ENCODE measurements at places on chromosomes 6 and 20.

DNA sequence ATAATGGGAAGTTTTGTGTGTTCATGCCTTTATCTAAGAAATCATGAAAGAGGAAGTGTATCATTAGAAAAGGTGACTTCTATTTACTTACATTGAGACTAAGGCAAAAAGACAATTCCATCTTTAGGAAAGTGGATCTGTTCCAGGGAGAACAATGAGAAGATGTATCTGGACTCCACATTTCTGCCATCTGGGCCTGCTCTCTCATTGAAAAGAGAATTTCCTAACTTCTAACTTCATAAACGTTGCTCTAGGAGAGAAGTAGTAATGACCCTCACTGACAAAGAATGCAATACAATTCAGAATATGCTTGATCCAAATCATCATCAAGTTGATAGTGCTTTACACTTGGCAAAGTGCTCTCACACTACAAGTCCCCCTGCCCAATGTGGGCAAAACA, 294.2 kb downstream of the OGFRL1 start:
- no peak for DNase-seq

DNA sequence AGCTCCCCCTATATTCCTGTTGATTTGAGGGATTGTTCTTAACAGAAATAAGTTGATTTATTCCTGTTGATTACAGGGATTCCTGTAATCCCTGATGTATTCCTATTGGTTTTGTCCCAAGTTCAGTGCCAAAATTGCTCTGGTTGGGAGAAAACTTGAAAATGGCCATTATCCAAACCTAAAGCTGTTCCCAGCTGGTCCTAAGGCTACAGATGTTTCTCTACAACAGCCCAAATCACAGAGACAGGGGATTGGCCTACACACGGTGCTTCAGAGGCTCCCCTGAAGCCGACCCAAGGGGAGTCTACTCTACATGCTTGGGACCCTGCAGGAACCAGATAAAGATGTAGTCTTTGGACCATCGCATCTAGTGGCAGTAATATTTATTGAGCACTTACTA, 99.0 kb upstream of the AKAP12 start:
- no peak for DNase-seq

GRCh38 chr20:40491009-40491590, 197.9 kb downstream of the MAFB start:
- peak; percentile 44 for DNase-seq

DNA sequence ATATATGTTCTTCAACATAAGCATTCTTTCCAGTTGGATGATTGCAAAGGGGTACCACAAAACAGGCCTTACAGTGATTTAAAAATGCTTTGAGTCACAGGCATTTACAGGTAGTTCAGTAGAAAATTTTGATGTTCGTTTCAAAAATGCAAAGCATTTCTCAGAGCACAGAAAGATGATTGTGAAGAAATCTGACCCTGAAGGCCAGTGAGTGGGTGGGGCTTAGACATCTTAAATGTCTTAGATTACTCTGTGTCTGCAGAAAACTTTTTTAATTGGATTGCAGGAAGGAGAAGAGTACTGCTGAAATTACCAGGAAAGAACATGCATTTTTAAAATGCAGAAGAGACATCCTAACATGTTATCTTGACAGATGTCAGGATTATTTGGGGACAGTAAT, 268.3 kb downstream of the CDKAL1 start:
- no peak for DNase-seq

- no peak for DNase-seq
Observed at GRCh38 chr20:17782768-17783167, 83.0 kb downstream of the BANF2 start.

DNA sequence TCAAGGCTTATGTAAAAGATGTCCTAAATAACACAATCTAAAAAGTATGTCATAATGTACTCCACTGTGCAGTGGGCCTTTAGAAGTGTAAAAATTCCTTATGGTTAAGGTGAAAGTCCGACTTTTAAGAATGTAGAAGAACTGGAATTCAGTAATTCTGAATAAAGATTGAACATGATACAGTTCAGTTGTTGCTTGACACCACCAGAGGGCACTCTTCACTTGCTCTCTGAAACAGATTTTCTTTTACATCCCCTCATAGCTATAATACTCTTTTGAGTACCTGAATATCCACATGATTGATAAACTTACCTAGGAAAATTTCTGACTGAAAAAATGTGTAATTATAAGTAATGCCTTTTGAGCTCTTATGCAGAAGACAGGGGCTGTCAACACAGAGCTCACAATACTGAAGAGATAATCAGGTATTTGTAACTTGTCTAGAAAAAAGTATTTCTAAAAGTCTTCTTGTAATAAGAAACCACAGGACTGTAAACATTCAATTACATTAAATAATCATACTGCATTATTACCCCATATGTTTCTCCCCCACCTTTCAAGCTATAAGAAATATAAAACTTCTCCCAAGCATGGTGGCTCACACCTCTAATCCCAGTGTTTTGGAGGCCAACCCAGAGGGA, 92.1 kb downstream of the POPDC3 start:
- peak; percentile 72 for DNase-seq

DNA sequence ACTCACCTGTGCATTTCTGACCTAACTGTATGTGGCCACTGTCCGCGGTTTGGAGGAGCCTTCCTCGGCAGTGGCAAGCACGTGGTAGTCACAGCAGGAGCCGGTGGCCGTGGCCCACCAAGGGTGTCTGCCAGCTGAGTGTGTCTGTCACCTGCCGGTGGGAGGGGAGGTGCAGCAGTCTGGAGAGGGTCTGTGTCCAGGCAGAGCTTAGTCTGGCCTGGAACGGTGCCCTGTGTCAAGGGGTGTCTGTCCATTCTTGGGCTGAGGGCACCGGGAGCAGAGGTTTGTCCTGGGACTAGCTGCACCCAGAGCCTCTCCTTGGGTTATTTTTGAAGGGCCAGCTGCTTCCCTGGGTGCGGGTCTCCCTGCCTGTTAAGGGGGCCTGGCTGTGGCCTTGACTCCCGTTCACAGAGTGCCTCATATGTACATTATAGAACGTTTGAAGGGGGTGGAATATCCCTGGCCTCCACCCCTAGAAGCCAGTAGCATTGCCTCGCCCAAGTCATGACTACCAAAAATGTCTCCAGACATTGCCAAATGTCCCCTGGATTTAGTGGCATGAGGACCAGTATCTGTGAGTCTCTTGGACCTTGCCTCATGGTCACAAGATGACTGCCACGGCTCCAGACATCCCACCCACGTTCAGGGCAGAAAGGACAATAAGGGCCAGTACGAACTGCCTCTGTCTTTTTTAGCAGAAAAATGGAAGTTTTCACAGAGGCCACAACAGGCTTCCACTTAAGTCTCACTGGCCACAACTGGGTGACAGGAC, 5.2 kb downstream of the RBM38 start:
- DNase-seq, result no peak

DNA sequence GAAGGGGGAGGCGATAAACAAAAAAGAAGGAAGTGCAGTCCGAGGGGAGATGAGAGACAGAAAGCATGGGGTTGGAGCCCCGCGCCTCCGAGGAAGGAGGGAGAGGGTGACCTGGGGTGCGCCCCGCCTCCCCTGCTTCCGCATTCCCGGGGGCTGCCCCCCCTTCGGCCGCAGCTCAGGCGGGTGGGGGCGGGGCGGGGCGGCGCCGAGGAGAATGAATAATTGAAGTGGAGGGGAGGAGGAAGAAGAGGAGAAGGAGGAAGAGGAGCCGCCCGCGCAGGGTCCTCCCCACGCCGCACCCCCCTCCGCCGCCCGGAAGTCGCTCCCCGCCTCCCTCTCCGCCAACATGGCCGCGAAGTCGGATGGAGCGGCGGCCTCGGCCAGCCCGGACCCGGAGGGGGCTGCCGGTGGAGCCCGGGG, at the start of gene XKR7:
TSS of gene XKR7 (plus strand) at position 322 of the 420 bp plus-strand sequence. CDS start at position 347, 25 bp downstream.
- DNase-seq, result peak; percentile 34

- no peak for DNase-seq
Observed at GRCh38 chr6:122780114-122780513, 598 bp downstream of the FABP7 start.

DNA sequence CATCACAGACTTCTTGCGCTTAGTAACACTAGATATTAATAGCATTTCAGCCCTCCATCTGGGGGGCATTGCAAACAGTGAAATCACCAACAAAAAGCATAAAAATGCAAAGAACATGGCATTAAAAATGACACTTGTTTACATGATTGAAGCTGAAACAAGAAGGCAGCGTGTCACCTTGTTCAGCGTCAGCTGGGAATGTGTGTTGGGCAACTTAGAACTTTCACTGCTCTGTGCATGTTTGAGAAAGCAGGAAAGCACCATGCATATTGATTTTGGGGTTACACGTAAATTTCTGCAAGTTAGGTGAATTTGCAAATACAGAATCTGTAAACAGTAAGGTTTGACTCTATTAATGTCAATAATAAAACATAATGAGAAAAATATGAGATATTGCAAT, 162.9 kb downstream of the SOX4 start:
- no peak for DNase-seq

DNA sequence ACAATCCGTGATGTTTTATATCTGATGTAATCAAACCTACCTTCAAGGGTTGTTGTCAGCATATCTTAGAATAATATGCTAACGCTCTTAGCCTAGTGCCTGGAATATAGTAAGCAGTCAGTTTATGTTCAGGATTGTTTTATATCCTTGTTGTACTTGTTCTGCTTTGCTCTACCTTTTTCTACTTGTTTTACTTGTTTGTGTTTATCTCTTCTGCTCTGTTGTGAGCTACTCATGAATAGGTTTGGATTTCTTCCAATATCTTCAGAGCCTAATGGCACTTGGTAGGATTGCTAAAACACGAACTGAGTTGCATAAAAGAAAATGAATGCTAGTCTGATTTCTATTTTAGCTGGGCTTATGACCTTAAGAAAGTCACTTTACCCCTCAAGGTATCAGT, 40.1 kb downstream of the DNAH8 start:
- DNase-seq, result no peak

- no peak for DNase-seq
Observed at GRCh38 chr20:12555369-12555768, 453.4 kb upstream of the SPTLC3 start.

- no peak for DNase-seq
Observed at GRCh38 chr6:169776379-169776778, 25.0 kb downstream of the ERMARD start.

- no peak for DNase-seq
Observed at GRCh38 chr20:15886250-15886649, 687.0 kb downstream of the KIF16B start.

GRCh38 chr6:96562886-96563285, at the start of gene FHL5:
FHL5 (plus strand) TSS chr6:96563128; CDS start chr6:96603614, 40,486 bp downstream.
- DNase-seq, result no peak

DNA sequence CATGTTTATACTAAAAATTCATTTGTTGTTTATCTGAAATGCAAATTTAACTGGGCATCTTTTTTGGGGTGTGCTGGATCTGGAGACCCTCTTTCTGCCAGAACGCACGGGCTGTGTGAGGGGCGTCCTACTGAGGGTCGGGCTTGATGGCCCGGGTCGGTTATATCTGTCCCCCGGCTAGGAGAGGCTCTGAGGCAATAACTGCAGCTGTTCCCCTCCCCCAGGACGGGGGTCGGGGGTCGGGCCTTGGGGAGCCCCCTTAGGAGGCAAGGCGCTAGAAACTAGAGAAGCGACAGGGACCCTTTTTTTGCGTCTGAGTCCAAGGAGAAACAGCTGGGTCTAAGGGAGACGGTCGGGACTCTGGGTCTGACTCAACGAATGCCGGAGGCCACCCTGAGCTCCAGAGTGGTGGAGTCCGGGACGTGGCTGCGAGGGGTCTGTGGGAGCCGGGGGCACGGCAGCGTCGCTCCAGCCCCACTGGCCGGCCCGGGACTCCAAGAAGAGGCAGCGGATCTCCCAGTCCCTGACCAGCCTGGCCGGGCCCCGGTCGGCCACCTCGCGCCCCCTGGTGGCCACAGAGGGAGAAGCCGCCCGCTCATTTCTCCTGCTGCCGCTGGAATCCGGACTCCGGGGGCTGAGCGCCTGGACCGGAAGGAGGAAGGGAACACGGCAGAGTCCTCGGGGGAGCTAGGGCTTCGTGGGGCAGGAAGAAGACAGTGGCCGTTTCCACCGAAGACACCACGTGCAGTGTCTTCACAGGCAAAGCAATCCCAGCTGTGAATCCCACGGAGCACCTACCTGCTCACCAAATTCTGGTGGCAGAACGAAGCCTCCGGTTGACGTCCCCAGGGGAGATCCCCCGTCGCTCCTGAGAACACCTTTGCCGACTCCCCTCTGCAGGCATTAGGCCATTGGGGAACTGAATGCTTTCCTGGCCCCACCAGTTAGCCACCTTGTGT, 24.0 kb upstream of the SCML4 start:
- peak; percentile 83 for DNase-seq

- DNase-seq, result no peak
Observed at GRCh38 chr20:31890646-31891045, 20.2 kb downstream of the TTLL9 start.

DNA sequence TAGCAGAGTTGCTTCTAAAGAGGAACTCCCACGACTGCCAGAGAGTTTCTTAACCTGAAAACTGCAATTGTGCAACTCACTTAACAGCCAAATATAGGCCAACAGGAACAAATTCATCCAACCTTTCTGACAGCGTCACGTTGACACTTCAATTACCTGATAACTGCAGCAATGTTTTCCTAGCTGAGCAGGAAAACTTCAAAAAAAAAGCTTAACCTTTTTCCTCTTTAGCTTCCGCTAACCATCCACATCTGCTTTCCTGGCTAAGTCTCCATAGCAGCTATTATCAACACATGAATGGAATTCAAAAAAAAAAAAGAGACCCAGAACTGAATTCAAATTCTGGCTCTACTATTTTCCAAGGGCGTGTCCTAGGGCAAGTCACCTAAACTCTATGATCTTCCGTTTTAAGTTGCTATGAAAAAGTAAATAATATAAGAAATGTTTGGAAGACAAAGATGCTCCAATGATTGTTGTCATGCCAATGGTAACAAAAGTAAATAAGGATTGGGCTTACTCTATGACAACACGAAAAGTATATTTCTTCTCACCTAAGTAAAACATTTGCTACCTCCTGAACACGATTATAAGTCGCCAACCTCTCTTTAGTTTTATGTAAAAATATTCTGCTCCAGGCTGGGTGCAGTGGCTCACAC, 524.6 kb upstream of the JARID2 start:
- peak; percentile 67 for DNase-seq

DNA sequence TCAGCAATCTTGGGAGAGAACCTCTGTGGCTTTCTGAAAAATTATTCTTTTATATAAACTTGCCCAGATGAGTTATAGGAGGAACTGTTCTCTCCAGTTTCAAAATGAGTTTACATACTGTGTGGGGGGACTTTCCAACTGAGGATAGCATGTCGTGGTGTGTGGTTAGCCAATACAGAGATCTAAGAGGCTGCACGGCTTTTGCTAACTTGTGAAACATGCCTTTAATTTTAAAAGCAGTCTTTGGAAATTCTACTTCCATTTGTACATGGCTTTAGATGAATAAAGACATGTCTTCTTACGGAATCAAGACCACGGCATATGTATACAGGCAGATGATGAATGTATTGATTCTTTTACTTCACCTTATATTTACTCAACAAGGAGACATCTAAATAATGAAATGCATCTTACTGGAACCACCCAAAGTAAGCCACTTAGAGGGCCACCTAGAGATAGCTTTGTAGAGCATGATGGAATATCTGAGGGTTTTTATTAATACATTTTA, 39.8 kb downstream of the HIVEP1 start:
- DNase-seq, result peak; percentile 95

All from suppressor macrophage treated with lipopolysaccharide for 1 hour (primary cell).